Type B pancreatic cell (in vitro differentiated cells): ENCODE measurements at places on chromosomes 1 and 21.

DNA sequence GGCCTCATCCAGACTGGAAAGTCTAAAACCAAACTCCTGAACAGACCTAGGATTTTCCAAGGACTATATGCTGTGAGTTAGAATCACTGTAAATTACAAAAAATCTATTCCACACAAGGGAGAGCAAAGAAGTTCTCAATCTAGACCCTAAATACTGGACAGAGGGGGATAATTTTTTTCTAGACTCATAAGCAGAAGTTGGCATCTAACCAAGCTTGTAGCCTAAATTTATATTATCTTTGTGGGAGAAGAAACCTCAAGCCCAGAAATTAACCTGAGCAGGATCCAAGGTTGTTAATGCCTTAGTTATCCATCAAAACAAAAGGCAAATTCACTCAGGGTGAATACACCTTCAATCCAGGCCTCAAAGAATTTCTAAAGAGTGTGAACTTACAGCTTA is 290.2 kb downstream of the SMYD3 start:
- DNase-seq = no peak

GRCh38 chr1:199862047-199862446 is 165.5 kb upstream of the NR5A2 start:
- DNase-seq = no peak

DNA sequence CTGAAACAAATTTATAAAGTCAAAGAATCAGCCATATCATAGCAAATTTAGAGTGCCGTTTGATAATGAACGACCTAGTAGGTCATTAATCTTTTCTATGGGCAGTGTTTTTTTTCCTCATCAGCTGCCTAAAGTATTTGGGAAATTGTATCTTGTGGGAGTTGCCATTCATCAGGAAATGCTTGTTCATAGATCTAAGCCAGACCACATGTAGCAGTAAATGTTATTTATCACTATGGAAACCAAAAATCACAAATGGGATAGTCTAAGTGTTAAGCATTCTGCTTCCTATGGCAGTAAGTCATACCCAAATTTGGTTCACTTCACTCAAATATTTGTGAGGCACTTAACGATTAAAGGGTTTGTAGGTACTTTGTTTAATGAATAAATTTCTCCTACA is 52.9 kb downstream of the LRRC8D start:
- DNase-seq = no peak

- DNase-seq = no peak
These were observed 47.9 kb upstream of the VCAM1 start for GRCh38 chr1:100671601-100672000.

- DNase-seq = no peak
These were observed 56.2 kb downstream of the TAS1R2 start for GRCh38 chr1:18803151-18803791.

- DNase-seq = no peak
These were observed 24.2 kb downstream of the SPAG17 start for GRCh38 chr1:118160806-118161205.

GRCh38 chr1:17177651-17178050 is 27.3 kb upstream of the PADI1 start:
- no peak for DNase-seq

DNA sequence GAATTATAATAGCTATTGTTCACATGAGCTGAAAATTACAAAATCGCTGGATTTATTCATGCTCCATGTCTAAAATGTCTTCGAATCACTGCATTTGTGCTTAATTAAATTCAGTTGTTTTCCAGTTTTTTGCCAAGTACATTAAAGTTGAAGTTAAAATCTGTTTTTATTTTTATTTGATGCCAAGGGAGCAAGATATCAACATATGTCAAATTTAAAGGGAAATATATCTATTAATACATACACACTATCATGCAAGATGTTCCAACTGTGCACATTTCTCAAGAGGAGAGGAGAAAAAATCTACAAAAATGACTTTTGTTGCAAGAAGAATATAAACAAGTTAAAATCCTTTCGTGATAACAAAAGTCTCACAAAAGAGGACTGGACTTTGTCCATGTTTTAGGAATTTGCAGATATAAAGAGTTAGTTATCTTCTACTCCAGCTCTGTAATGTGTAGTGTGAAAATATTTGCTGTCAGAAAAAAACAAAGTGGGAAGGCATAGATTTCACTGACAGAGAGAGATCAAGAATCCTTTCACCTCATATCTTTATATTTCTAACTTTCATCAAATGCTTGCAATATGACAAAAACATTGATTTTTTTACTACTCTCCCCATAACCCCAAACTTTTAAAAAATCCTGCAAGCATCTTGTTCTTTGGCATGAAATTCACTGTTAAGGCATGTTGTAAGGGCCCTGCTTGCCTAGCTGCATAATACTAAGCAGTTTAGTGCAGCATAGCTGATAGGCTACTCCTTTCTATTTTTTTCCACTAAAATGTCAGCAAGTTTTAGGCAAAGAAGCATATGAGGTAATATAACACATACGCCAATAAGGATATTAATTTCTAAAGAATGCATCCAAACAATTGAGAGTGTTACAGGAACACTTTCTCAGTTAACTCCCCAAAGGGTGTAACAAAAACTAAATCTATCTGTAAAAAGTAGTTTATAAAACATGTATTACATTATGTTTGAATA is 340.2 kb upstream of the ADAMTS5 start:
- DNase-seq = no peak

- DNase-seq = no peak
These were observed 75.7 kb downstream of the BCAR3 start for GRCh38 chr1:93605812-93606512.

DNA sequence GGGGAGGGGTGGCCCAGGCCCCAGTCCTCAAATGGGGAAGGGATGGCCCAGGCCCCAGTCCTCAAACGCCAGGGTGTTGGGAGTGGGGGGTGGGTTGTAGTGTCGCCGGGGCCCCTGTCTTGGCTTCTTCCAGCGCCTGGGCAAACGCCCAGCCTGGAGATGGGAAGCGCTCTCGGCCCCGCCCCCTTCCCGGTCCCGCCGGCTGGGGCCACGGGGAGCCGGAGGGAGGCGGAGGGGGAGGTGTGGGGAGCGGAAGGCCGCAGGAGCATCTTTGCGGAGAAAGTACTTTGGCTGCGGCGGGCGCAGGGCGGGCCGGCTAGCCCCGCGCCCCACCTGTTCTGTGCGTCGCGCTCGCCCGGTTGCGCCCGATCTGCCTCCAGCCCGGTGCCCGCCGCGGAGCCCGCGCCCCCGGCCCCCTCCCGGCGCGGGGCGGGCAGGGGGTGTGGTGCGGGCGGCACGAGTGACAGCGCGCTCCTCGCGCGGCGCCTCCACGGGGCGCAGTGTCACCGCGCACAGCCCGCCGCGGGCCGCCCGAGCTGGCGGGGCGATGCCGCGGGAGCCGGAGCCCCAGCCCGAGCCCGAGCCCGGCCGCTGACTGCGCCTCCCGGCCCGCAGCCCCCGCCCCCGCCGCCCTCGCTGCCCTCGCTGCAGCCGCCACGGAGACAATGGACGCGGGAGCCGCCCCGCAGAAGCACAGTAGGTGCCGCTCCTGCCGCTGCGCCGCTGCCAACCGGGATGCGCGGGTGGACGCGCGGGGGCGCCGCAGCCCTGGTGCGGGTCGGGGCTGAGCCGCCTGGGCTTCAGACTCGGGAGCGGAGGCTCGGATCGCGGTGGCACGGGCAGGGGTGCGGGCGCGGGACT is 31.1 kb upstream of the PEX10 start:
- DNase-seq = no peak

GRCh38 chr21:34974162-34974981 is 74.7 kb downstream of the RUNX1 start:
- DNase-seq = no peak

- no peak for DNase-seq
These were observed 2.8 kb upstream of the ELOVL1 start for GRCh38 chr1:43370564-43370963.

DNA sequence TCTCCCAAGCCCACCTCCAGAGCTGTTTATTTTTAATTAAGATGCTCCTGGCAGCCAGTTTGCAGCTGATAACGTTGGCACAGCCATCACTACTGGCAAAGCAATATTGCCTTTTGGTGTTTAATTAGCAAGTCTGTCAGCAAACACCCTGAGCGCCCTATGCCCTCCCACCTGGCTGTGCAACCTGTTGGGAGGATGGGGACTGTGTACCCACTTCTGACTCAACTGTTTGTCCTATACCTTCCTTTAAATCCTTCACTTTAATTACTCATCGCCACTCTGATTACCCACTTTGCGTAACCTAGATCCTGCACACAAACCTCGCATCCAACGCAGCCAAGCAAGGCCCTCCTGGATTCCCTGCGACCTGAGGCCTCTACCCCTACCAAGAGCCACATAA is 67.1 kb downstream of the BCAR3 start:
- DNase-seq = no peak

GRCh38 chr1:1616045-1616790 is 918 bp downstream of the MIB2 start:
- no peak for DNase-seq

DNA sequence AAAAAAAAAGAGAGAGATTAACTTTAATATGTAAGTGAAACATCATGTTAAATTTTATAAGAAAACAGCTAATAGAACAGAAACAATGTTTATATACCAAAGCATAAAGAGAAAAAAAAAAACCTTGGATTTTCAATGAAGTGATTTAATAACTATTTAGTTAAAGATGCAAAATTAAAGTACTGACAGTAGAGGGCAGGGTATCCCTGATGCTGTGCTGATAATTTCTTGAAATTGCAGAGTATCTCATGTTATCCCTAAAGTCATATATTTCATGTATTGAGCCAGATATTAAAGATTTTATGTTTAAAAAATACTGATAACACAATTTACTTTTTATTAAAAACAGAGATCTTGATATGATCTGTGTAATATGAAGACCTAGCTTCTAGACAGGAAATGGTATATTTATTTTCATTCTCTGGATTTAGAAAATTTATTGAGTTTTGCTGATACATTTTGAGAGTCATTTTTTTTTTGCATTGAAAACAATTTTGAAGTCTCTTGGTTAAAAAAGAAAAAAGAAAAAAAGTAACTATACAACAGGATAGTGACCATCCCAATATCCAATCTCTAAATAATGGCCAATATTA is 273.2 kb downstream of the USP25 start:
- no peak for DNase-seq

- no peak for DNase-seq
These were observed at the start of gene PRKACB for GRCh38 chr1:84143796-84144565. TSS of gene PRKACB (plus strand) at chr1:84144271. CDS start at chr1:84144362, 91 bp downstream.
